D341Med (cell line): ENCODE measurements at places on chromosomes 6 and 20.

DNA sequence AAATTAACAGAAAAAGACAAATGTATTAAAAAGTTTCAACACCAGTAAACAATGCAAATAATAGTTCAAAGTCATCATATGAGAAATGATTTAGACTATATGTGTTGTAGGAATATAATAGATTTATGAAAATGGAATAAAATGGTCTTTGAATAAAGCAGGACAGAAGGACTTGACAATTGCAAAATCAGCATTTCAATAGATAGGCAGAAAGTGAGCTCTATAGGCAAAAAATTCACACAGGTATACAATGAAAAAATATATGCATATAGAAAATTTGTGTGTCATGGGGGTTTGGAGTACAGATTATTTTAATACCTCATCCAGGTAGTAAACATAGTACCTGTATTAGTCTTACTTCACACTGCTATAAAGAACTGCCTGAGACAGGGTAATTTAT, 571.1 kb upstream of the EYS start:
- no peak for DNase-seq

DNA sequence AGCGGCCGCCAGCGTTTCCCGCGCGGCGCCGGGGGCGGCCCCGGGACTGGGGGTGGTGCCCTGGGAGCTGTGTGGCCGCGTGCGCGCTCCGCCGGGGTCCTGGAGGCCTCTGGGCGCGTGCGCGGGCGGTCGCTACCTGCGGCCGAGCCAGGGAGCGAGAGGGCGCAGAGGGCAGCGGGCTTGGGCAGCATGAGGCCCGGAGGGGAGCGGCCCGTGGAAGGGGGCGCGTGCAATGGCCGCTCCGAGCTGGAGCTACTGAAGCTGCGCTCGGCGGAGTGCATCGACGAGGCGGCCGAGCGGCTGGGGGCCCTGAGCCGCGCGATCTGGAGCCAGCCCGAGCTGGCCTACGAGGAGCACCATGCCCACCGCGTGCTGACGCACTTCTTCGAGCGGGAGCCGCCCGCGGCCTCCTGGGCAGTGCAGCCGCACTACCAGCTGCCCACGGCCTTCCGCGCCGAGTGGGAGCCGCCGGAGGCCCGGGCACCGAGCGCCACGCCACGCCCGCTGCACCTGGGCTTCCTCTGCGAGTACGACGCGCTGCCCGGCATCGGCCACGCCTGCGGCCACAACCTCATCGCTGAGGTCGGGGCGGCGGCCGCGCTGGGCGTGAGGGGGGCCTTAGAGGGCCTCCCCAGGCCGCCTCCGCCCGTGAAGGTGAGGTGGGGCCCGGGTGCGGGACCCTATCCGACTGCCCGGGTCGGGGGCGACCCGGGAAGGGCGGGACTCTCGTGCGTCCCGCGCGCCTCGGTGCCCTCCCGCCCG, at the start of gene PM20D2:
Gene PM20D2 (plus strand): TSS at position 100 of the 762 bp plus-strand sequence. CDS start 90 bp downstream, at position 190.
- DNase-seq: peak; percentile 94

DNA sequence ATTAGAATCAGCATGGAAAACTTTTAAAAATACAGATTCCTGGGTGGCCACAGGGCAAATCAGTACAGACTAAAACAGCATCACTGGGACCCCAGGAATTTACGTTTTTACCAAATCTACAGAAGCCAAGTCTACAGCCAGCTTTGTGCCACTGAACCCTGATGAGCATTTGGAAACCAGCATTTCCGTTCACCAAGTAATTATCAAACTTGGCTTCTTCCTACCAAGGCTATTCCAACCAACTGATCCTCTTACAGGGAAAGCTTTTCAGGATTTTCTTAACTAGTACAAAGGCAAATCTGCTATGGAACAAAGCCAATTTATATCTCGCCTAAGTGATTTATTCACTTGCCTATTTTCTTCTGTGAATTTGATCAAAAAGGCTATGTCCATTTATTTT, 47.0 kb downstream of the PLAGL1 start:
- DNase-seq: no peak

GRCh38 chr20:60136645-60137401, 178.6 kb downstream of the CDH26 start:
- DNase-seq: no peak
